Endothelial cell of umbilical vein (primary cell): ENCODE measurements at places on chromosomes 13 and 19.

DNA sequence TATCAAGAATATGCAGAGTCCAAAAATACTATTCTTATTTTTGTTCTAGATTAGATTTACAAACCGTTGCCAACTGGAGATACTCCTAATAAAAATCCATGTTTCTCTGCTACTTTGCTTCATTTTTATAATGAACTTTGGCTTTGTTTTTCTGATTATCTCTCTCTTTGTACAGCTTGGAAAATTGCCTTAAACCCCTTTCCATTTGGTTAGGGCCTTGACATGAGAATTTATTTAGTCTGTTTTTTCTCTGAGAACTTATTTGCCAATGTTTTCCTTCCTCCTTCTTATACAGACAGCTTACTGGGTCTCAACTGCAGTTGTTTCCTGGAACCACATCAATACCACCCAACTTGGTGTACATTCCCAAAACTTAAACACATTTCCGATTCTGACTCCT is 555.4 kb downstream of the SLITRK6 start:
- no peak for DNase-seq

DNA sequence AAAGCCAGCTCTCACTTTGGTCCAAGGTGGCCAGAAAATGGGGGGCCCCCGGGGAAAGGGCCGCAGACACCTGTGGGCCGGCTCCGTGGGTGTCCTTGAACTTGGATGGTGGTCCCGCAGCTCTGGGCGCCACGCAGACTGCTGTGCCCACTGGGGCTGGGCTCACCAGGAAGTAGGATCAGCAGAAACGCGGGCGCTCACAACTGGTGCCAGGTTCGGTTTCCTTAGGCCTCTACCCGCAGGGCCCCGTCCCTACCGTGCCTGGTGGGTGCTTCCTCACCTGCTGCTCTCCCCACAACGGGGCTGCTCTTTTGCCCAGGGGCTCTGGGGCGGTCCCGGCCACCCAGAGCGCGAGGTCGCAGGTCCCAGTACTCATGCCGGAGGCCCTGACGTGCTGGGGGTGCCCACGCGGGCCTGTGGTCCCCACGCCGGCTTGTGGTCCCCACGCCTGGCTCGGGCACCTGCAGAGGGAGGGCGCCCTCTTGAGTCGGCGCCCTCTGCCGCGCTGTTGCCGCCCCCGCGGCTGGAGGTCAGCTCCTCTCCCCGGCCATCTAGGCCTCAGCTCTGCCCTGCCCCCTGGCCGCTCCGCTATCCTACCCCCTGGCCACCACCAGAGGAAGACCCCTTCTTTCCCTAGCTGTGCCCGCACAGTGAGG is 1303.6 kb downstream of the UQCRFS1 start:
- DNase-seq = no peak

DNA sequence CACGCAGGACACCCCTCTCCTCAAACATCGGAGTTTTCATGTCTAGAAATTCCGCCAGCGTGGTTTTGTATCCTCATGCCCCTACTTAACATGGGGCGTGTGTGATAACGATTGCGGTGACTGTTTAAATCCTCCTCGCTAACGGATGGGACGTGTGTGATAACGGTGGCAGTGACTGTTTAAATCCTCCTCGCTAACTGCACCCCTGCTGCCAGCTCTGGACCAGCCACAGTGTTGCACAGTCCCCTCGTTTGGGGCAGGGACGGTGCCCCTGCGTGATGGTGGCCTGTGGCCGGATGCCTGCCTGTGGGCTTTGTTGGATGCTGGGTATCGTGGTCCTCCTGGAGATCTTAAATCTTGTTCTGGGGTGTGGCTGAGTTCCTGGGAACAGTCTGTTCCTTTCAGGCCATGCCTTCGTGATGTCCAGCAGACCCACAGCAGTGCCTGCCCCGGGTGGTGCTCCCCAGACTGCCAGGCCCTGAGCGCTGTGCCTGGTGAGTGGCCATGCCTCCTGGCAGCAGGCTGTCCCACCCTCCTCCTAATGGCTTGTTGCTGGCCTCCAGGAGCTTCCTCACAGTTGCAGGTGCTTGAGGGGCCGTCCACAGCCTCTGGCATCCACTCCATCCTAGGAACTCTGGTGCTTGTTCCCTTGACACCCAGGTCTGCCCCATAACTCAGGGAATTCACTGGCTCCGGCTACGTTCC is 122.5 kb upstream of the MCF2L start:
- DNase-seq = no peak

- DNase-seq = no peak
Measured at GRCh38 chr13:22121146-22121739, 450.4 kb downstream of the FGF9 start.

- peak; percentile 14 for DNase-seq
Measured at GRCh38 chr19:6564393-6564792, 26.6 kb downstream of the CD70 start.

DNA sequence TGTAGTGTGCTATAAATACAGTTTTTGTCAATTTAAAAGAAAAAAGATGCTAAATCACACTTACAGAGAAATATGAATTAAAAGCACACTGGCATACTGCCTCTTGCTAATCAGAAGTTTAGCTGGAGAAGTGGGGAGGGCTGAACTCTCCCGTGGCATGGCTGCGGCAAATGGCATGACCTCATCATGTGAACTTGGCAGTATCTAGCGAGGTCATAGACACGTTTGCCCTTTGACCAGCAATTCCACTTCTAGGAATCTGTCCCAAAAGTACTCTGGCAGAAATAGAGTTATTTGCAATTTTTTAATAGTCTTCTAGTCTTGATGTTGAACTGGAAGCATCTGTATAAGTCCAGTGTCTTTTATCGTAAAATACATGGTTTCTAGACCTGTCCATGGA is 42.0 kb upstream of the MCF2L start:
- no peak for DNase-seq

GRCh38 chr13:28854657-28855056 is 34.5 kb downstream of the MTUS2 start:
- no peak for DNase-seq

DNA sequence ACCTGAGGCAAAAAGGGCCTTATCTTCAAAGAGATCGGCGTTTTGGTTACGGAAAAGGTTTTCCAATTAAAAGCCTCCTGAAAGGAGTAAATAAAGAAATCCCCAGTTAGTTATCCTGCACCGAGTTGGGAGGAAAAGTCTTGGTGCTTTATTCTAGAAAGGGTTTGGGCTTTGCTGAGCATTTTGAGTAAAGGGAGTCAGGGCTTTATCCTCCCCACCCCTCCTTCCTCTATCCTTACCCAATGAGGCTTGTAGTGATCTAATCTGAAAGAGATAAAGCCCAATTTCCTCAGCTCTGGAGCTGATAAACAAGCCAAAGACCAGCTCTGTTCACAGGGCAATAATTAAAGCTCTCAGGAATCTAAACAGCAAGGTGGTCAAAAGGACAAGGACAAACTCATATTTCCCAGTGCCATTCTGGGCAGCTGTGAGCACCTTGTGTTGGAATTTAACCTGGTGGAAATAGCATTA is 188.9 kb upstream of the TSC22D1 start:
- no peak for DNase-seq
